ENCODE measurements at places on chromosomes 11 and 22.

DNA sequence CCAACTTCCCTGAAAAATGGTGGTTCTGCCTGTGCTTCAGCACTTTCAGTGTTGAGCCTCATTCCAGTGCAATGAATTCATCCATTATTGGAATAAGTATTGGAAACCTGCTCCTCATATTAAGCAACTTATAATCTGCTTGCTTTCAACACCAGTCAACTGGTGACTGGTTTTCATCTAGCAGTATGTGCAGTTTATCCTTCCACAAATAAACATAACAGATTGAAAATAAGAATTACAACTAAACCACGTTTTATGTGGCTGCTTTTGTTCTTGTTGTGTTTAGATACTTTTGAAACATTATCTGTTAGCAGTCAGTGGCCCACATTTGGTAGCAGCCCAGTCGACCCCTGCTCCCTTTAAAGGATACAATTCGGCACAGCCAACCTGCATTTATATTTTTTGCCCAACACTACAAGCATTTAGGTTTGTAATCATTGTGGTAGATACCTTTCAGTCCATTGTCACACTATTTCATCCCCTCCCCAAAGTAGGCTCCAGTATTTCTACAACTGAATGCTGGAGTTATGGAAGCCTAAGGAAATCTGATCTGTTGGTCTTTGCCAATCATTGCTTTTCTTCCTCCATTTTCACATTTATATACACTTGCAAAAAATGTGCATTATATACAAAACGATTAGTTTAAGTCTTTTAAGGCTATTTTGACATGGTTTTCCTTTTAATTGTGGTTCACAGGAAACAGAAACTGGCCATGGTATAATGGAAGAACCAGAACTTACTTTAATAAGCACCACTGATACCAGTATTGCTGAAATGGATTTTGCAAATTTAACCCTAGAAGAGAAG lies 13.1 kb downstream of the TAF1D start:
- DNase-seq = no peak

- DNase-seq = no peak
Observed at GRCh38 chr22:47402876-47403525, 640.6 kb downstream of the TBC1D22A start.

GRCh38 chr11:6596239-6596877 lies 7.1 kb downstream of the RRP8 start:
- no peak for DNase-seq

- no peak for DNase-seq
Observed at GRCh38 chr22:19085233-19085718, 36.9 kb downstream of the DGCR2 start.

GRCh38 chr22:49039625-49040024 lies 788.0 kb downstream of the BRD1 start:
- DNase-seq = no peak

DNA sequence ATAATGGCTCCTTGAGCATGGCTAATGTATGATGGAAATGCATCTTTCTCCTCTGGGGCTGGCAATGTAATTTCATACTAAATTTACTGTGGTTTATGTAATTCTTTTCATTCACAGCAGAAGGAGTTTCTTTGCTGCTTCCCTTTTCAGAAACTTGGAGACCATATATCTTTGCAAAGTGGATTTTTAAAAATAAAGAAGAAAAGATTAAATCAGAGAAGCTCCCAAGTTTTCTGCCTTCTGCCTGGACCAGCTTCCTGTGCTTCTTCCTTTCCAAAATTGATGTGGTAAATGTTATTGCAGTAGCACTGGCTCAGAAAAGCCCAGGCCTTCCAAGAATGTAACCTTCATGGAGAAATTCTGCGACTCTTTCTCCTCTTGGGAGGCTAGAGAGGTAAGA lies 300.1 kb upstream of the NCAM1 start:
- no peak for DNase-seq

Measured in stimulated activated CD4-positive, alpha-beta T cell treated with anti-CD3 and anti-CD28 coated beads, Interleukin-2, amount 100 ng/mL, for 4 hours (primary cell).